RKO (cell line): ENCODE measurements at places on chromosomes 6 and 20.

- DNase-seq = no peak
Measured at GRCh38 chr6:25922301-25922700, 8.2 kb downstream of the SLC17A2 start.

GRCh38 chr6:155544677-155545076 is 89.0 kb upstream of the NOX3 start:
- DNase-seq = no peak

DNA sequence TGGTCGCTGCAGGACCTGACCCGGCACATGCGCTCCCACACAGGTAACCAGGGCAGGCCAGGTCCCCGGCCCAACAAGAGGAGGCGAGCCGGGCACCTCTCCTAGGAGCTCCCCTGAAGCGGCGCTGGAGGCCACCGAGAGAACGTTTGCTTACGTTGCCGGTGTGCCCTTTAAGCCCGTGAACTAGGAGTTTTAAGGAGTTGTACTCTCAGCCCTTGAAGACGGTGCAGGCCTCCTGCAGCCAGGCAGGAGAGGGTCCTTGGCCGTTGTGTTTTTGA is 65.9 kb downstream of the SSR1 start:
- no peak for DNase-seq

DNA sequence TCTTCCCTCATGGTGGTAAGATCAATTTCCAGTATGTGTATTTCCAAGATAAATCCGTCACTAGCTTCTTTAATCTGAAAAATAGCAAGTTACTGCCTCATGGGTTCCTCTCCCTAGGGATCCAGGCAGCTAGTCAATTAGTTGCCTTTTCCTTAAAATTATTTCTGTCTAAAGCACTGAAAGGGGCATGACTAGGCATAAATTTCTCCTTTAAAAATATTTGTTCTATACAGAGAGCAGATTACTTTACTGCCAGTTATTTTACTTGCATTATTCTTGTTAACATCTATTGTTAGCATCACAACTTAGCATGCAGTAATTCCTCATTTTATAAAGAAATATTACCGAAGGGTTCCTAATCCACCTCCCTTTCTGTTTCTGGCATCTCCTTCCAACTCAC is 1.4 kb downstream of the MTCL3 start:
- no peak for DNase-seq

GRCh38 chr6:77650098-77650663 is 2.7 kb upstream of the MEI4 start:
- no peak for DNase-seq

- DNase-seq = no peak
Measured at GRCh38 chr6:46985943-46986342, 56.2 kb downstream of the ADGRF1 start.

GRCh38 chr20:41984031-41984430 is 365.9 kb upstream of the CHD6 start:
- no peak for DNase-seq

GRCh38 chr6:75283907-75284631 is 523 bp downstream of the TMEM30A start:
- DNase-seq = peak; percentile 43

GRCh38 chr6:71392276-71392675 is 103.7 kb downstream of the OGFRL1 start:
- no peak for DNase-seq

- DNase-seq = no peak
Measured at GRCh38 chr20:1265226-1265915, 723 bp upstream of the SNPH start.

GRCh38 chr6:52053038-52053695 is 34.2 kb downstream of the PKHD1 start:
- DNase-seq = no peak

DNA sequence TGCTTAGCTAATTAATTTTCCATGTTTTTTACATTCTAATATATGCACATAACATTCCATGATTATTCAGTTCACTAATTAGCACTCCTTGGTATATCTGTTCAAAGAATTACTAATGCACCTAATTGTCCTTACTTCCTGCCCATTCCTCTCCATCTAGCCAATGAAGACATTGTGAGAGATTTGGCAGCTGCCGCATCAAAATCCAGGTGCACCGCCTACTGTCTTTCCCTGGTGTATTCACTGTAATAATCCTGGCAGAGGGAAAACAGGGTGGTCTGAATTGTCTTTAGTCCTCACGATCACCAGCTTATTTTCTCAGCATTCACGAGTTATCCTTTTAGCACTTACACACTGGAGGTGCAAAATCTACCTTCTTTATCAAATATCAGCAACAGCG is 61.0 kb upstream of the SCGN start:
- no peak for DNase-seq

DNA sequence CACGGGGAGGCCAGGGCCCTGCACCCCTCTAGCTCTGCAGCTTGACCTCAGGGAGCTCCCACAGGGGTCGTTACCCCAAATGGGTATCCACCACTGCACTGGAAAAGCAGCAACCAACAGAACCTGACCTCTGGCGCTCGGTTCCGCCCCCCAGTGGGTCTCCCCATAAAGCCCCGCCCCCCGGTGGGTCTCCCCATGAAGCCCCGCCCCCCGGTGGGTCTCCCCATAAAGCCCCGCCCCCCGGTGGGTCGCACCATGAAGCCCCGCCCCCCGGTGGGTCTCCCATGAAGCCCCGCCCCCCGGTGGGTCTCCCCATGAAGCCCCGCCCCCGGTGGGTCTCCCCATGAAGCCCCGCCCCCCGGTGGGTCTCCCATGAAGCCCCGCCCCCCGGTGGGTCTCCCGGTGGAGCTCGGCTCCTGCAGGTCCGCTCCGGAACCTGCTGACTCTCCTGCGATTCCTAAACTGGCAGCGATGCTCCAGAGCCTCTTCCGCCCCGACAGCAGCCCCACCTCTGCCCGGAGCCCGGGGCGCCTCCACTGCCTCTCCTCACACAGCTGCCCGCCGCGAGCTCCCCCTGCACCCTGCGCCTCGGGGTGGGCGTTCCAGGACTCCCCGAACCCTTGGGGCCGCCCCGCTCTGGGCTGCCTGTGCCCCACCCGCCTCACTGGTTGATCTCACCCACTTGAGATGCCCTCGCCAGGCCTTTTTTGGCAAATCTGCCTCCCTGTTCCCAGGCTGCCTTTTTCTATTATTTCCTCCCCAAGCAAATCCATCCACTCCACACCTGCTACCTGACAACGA is 12.1 kb downstream of the SLC2A4RG start:
- no peak for DNase-seq

- no peak for DNase-seq
Measured at GRCh38 chr6:159935065-159935464, 33.8 kb upstream of the IGF2R start.

GRCh38 chr6:140485740-140486449 is 1111.4 kb upstream of the CITED2 start:
- peak; percentile 81 for DNase-seq

GRCh38 chr6:115729036-115729435 is 331.7 kb downstream of the FRK start:
- DNase-seq = no peak

GRCh38 chr6:13453771-13454251 is 33.6 kb downstream of the GFOD1 start:
- DNase-seq = peak; percentile 88

GRCh38 chr6:56505512-56506260 is 137.0 kb downstream of the DST start:
- DNase-seq = no peak

DNA sequence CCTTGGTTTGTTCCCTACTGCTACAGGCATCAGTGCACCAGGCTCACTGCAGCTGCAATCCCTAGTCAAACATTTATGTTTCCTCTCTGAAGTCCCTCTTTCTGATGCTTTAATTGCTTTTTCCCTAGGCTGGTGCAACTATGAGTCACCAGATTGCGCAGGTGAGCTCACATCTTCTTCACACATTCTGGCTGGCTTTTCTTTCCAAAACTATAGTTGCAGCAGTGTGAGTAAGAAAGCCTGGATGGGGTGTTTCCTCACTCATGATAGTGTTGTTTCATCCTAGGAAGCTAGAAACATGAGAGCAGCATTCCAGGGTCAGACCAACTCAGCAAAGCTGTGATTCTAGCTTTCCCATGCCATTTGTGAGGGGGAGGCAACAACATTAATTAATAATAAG is 296.4 kb downstream of the PAX1 start:
- DNase-seq = peak; percentile 13

GRCh38 chr6:28751963-28752350 is 171.8 kb downstream of the TRIM27 start:
- no peak for DNase-seq

DNA sequence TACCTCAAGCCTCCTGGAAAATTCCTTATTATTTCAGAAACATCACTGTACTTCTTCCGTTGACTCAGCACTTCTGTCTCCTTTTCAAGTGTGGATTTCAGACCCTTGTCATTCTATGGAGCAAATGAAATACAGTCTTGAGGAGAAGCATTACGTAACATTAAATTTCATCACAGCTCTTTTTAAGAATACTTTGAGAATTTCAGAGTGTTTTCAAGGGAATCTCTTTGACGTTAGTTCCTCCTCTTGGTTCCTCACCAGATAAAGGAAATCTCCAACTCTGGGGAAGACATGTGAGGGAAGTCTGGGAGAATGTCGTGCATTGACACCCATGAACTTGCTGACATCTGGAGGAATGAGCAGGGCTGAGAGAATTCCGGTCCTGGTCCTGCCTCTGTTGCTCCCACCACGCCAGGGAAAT is 32.3 kb downstream of the UST start:
- no peak for DNase-seq

- no peak for DNase-seq
Measured at GRCh38 chr6:1009103-1009502, 302.8 kb upstream of the FOXQ1 start.

DNA sequence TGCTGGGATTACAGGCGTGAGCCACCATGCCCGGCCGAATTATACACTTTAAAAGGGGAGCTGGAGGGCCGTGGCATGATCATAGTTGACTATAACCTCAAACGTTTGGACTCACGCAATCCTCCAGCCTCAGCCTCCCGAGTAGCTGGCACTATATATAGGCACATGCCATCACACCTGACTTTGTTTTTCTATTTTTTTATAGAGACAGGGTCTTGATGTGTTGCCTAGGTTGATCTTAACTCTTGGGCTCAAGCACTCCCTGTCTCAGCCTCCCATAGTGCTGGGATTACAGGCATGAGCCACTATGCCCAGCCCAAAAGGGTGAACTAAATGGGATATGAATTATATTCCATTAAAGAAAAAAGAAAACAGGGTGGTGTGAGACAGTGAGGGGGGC is 7.8 kb downstream of the PTGIS start:
- no peak for DNase-seq

DNA sequence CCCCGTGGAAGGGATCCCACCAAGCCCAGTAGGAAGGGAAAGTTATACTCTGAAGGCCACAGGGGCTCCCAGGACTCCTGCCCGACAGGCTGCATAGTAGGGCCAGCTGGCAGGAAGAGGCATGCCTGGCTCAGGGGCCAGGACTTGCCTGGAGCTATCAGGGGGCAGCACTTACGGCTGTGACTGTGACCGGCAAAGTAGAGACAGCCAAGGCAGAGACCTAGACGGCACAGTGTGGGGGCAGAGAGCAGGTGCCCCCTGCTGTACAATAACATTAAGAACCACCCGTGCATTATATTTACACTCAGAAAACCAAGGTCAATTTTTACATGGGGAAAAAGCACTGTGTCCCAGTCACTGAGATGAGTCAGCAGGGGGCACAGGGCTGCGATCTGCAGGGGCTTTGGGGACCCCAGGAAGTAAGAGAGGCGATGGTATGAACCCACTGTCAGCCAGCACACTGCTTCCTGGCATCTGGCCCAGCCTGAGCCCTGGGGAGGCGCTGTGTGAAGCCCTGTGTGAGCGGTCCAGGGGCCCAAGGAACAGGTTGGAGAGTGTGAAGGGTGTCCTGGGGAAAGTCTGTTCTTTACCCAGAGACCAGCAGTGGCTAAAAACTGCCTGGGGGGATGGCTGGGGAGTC is 9.9 kb downstream of the CCDC167 start:
- DNase-seq = no peak

GRCh38 chr6:87846434-87846833 is 144.4 kb upstream of the AKIRIN2 start:
- no peak for DNase-seq

- DNase-seq = peak; percentile 77
Measured at GRCh38 chr6:36594816-36595643, 868 bp downstream of the SRSF3 start.

DNA sequence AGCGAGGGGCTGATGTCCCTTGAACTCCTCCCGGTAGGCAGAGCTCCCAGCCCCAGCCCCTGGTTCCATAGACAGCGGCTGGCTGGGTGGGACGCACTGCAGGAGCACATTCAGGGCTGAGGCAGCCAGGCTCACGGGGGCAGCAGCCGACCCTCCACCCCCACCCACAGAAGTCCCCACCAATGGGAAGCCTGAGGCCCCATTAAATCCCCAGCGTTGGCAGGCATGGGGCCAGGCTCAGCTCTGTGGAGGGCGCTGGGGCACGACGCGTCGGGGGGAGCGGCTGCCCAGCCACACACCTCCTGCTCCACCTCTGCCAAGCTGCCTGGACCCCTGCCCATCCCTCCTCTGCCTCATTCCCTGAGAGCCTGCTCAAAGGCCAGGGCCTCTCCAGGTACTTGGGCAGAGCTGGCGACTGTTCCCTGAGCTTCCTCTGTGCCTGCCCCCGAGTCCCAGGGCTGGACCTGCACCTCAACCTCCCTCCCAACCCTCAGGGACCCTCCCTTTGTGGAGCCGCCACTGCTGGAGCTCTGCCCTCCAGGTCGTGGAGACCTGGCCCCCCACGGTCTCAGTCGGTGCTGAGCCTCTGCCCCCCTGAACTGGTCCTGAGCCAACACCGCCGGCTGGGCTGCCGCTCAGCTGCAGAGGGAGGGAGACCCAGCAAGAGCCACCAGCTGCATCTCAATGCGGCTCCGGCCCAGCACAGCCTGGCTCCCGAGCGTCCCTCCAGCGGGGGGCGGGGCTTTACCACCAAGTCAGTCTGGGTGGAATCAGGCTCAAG is 9.1 kb downstream of the CHRNA4 start:
- no peak for DNase-seq
